Stimulated activated CD8-positive, alpha-beta memory T cell treated with anti-CD3 and anti-CD28 coated beads, Interleukin-2, amount 100 ng/mL, for 1 hour (primary cell): ENCODE measurements at places on chromosomes 1 and 21.

GRCh38 chr1:29557066-29557465, 320.7 kb downstream of the PTPRU start:
- DNase-seq, result no peak

- DNase-seq, result no peak
These were observed 75.0 kb downstream of the RWDD3 start for GRCh38 chr1:95309031-95309471.

DNA sequence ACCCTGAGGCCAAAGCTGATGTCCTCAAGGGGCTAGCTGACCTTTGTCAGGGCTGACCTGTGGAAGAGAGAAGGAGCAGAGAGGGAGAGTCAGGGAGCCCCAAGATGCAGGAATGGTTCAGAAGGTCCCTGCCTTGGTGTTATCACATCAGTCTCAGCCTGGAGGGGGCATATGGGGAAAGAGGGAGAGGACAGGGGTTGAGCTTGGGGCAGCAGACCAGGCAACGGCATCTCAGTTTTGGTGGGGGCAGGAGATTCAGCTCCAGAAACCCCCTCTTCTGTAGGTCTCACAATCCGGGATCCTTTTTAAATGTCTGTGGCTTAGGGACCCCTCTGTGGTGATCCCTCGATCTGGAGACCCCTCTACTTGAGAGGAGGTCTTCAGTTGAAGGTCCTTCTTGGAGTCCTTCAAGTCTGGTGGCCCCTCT, 815 bp downstream of the S100A13 start:
- no peak for DNase-seq

DNA sequence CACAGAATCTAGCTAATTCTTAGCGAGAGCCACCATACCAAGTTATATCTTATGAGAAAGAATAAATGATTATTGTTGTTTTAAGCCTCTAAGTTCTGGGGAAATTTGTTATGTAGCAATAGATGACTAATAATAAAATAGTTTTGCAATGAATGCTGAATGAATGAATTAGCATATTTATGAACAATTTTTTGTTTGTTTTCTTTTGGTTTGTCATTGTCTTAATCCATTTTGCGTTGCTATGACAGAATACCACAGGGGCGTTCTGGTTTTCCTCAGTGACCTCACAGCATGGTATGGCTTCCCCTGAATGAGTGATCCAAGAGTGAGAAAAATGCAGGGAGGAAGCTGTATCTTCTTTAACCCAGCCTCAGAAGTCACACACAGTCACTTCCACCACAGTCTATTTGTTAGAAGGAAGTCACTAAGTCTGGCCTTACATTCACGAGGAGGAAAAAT, 53.8 kb upstream of the HPDL start:
- DNase-seq, result no peak

DNA sequence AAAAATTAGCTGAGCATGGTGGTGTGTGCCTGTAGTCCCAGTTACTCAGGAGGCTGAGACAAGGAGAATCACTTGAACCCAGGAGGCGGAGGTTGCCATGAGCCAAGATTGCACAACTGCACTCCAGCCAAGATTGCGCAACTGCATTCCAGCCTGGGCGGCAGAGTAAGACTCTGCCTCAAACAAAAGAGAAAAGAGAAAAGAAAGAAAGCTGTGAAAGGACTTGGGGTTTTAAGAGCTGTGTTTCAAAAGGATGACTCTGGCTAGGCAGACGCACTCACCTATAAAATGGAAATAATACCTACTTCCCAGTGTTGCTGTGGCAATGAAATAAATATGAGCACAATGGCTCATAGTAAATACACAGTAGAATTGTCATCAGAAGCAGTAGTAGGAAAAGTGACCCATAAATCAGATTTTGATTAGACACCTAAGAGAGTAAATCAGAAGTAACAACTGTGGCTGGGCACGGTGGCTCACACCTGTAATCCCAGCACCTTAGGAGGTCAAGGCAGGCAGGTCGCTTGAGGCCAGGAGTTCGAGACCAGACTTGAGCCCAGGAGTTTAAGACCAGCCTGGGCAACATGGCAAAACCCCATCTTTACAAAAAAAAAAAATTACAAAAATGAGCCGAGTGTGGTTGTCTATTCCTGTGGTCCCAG, 45.9 kb upstream of the PUM1 start:
- DNase-seq, result no peak

DNA sequence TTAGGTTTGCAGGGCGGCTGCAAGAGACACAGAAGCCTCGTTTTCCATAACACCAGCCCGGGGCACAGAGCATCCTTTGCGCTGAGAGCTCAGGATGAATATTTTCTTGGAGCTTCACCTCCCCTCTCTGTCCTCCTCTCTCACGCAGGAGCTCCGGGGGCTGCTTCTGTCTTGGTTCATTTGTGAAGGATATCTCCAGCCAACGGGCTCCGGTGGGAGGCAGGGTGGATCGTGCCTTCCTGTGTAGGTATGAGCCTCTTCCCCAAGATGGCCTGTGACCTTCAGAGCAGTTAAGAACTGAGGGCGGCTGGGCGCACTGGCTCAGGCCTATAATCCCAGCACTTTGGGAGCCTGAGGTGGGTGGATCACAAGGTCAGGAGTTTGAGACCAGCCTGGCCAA, 319.0 kb upstream of the C1orf174 start:
- no peak for DNase-seq

GRCh38 chr1:65104854-65105534, 43.0 kb upstream of the AK4 start:
- DNase-seq, result no peak

- no peak for DNase-seq
These were observed 115.7 kb downstream of the SLC5A9 start for GRCh38 chr1:48338257-48338656.

GRCh38 chr1:226678701-226679100, 60.4 kb downstream of the ITPKB start:
- no peak for DNase-seq

- peak; percentile 72 for DNase-seq
These were observed 22.2 kb downstream of the RUNX1 start for GRCh38 chr21:35026617-35027562.

GRCh38 chr1:218611916-218612585, 266.9 kb downstream of the TGFB2 start:
- no peak for DNase-seq

- no peak for DNase-seq
These were observed 1.7 kb downstream of the IGFN1 start for GRCh38 chr1:201192261-201192788.

- DNase-seq, result no peak
These were observed 57.9 kb upstream of the EDN2 start for GRCh38 chr1:41542196-41542930.

DNA sequence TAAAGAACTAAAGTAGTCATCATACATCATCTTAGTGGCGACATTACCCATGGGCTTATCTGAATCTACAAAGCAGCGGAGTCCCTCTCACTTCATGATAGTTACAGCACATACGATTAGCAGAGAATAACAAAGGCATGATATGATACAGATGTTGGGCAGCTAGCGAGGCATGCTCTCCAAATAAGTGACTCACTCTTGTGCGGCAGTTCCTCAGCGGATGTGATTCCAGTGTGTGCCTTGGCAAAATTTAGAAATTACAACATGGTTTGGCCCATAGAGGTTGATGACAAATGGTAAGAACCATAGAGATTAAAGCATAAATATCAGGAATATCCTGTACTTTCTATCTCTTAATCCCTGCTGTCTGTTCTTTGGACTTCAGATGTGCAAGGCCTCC, 48.1 kb upstream of the PAXBP1 start:
- DNase-seq, result no peak

DNA sequence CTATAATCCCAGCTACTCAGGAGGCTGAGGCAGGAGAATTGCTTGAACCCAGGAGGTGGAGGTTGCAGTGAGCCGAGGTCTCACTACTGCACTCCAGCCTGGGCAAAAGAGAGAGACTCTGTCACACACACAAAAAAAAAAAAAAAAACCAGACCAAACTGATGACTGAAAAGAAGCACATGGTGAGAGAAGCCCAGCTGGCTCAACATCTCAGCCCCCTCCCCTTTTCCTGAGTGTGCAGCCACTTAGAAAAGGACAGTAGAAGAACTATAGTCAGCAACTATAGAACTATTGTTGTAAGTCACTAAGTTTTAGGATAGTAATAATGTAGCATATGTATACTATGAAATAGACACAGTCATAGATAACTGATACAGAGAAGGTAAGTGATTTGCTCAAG, 87.2 kb upstream of the RALGPS2 start:
- DNase-seq, result no peak

GRCh38 chr21:46035809-46036695, 54.5 kb downstream of the COL6A1 start:
- no peak for DNase-seq

DNA sequence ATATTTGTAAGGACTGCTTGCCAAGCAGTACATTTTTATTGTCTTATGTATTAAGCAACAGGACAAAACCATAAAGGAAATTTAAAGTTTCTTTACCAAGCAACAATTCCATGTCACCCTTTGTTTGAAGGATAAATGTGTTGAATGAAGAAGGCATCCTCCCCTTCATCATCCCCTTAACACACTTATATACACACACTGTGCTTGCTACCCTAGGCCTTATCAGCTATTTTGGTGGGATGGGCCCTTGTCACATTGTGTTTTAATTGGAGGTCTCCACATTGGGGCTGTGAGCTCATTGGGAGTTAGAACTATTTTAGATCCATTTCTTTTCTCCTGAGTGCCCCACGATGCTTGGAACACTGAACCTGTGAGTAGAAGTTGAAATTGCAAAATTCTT, 1.9 kb downstream of the VANGL1 start:
- DNase-seq, result no peak

DNA sequence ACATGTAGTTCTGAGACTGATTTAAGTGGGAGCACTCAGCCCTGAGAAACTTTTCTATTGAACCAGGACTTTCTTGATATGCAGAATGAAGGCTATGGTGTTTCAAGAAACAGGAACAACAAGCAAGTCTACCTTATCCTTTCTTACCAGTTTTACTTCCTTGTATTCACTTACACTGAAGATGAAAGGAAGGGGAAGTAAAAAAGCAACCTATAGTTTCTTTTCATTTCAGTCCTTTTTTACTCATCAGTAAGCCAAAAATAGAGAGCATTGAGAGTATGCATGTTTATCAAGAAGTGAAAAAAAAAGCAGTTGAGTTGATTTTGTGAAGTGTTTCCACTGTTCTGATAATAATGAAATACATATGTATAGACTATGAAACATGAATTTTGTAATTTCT, 1010.3 kb downstream of the AMY1C start:
- DNase-seq, result no peak

- no peak for DNase-seq
These were observed 191.2 kb upstream of the LYPLAL1 start for GRCh38 chr1:218982482-218982881.

- no peak for DNase-seq
These were observed 1.6 kb downstream of the ELF3 start for GRCh38 chr1:202011994-202012393.

- DNase-seq, result no peak
These were observed 277.5 kb upstream of the KAZN start for GRCh38 chr1:14320986-14321385.

DNA sequence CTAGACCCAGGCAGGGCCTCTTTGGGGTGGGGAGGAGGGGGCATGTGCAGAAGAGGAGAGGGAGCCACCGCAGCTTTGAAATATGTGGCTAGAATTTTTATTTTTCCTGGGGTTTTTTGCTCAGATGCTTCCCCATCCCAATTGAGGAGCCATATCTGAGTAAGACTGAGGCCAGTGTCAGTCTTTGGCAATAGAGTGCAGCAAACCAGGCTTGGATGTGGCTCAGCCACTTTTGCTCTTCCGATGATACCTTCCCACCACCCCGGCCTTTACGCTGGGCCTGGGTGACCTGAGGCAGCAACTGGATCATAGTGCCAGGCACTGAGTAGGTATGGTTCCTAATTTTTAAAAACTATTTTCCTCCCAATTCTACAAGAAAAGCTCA, 36.9 kb downstream of the KIAA1614 start:
- no peak for DNase-seq

- DNase-seq, result no peak
These were observed 1.4 kb upstream of the SLC5A9 start for GRCh38 chr1:48221122-48221521.
